Activated naive CD8-positive, alpha-beta T cell treated with anti-CD3 and anti-CD28 coated beads, Interleukin-2, amount 10 ng/mL, durations not matched to agents 7 days and 5 days (primary cell): ENCODE measurements at places on chromosomes 12 and 14.

DNA sequence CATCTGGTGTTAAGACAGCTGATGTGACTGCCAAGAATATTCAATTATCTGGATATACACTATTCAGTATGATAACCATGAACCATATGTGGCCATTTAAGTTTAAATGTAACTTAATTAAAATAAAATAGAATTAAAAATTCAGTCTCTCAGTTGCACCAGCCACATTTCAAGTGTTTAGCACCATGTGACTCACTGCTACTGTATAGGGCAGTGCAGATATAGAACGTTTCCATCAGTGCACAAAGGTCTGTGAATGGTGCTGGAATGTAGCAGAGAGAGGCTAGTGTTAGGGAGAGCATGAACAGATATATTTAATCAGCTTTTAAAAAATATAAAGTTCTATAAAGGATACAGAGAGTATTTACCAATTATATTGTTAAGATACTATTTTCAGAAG lies 28.7 kb downstream of the ARID4A start:
- DNase-seq, result no peak

GRCh38 chr14:50823762-50824636 lies 7.0 kb downstream of the NIN start:
- no peak for DNase-seq

DNA sequence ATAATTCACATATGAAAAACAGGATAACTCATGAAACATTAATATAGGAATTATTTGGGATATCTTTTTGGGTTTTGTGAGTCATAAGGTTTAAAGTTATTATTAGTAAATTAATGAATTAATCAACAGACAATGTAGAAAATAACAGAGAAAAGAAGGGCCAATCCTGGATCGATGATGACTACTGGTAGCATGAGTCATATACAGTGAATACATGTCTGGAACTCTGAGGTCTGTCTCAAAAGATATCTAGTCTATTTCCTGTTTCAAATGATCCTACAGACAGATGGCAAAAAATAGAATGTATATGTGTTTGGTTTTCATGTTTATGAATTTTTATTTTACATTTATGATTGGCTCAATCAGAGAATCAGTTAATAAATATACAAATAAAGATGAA lies 86.4 kb upstream of the RTL1 start:
- no peak for DNase-seq

GRCh38 chr12:127723251-127723650 lies 543.7 kb upstream of the TMEM132C start:
- no peak for DNase-seq

DNA sequence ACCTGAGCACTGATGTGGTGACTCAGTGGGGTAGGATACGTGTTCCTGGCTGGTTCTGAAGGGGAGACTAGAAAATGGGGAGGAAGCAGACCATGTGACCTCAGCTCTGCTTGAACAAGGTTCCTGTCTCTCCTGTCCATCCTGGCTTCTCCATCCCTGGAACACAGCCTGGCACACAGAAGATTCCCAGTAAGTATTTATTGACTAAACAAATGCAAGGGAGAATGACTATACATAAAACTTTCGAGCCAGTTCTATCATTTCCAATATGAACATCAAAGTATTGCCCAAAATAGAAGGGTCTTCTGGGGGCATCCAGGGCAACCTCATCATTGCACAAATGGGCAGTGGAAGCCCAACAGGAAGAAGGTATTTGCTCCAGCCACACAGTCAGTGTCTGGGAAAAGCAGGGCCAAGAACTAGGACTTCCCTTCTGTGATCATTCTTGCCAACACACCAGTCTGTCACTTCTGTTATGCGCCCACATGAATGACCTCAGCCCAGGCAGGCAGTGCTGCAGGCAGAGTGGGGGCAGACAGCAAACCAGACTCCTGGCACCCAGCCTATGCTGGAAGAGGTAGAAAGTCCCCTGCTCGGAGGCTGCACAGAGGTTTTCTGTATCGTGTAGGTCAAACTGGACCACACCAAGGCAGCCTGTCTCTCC lies 5.6 kb upstream of the SERPINA9 start:
- no peak for DNase-seq

DNA sequence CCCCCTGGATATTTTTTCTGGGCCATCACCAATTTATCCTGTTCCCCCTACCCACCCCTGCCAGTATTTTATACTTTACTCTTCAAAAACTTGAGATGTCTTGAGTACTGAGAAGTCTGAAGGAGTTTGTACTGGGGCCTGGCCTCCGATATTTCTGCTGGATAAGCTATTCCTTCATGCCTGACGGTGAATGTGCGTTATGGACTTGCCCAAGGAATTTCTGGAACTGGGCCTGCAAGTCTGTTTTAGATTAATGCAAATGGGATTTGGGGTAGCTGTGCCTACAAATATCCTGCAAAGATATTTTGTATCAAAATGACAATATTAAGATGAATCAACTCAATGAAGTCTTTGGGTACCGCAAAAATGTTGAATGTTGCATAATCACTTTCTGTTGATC lies at the start of gene PTCSC3:
Gene PTCSC3, minus strand, starts transcription at position 199 of the 400 bp plus-strand sequence.
- DNase-seq, result no peak

- DNase-seq, result no peak
These were observed 681.0 kb downstream of the RPL10L start for GRCh38 chr14:45970621-45971020.

DNA sequence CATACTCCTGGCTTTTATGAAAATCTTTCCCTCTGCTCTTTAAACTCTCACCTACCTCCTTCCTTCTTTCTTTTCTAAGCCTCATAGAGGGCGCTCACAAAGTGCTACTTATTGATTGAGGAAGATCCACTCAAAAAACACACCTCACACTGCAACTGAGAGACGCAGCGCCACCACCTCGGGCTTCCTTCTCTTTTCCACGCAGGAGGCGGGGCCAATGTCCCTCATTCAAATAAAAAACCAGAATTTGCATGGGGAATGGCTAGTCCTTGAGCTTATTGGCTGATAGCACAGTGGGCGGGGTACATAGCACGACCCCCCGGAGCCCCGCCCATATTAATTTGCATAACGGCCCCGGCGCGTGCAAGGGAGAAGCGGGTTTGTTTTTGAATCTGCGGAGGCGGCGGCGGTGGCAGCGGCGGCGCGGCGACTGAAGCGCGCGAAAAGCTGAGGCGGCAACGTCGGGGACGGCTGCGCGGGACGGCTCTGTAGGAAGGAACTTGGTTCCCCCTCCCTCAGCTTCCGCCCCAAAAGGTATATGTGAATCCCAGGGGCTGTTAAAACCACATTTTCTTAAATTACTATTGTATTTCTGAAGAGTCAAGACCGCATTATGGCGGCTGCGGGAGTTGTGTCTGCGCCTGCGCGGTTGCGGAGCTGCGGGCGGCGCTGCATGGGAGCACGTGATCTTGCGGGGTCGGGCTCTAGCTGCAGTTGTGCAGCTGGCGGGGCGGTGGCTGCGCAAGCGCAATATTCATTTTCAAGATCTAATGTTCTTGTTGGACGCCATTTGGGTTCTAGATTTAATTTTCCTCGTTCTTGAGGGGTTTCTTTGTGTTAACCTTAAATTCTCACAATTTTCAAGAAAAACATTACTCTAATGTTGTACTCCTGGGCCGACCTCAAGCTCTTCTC lies at the start of gene ATF7IP:
Gene ATF7IP, plus strand, starts transcription at position 389 of the 915 bp plus-strand sequence. CDS start 58,234 bp downstream, outside the sequence.
- peak; percentile 97 for DNase-seq

GRCh38 chr12:55891310-55891709 lies 36.4 kb downstream of the PYM1 start:
- no peak for DNase-seq

DNA sequence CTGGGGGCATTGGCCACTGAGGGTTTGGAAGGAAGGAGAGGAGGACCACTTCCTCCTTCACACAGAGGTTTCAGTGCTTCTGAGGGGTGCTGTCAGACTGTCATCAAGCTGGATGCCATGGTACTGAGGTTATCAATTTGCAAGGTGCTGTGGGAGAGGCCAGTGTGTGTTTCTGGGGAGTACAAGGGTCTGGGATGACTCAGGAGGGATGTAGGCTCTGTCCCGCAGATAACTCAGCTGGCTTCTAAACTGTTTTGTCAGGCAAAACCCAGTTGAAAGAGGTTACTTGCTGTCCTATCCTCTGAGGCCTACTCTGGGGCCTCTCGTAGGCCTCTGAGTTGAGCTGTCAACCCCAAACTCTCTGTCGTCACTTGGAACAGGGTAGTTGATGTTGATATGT lies 22.8 kb downstream of the ADCK1 start:
- DNase-seq, result no peak
